GM12891 (cell line): ENCODE measurements at places on chromosomes 5 and 9.

DNA sequence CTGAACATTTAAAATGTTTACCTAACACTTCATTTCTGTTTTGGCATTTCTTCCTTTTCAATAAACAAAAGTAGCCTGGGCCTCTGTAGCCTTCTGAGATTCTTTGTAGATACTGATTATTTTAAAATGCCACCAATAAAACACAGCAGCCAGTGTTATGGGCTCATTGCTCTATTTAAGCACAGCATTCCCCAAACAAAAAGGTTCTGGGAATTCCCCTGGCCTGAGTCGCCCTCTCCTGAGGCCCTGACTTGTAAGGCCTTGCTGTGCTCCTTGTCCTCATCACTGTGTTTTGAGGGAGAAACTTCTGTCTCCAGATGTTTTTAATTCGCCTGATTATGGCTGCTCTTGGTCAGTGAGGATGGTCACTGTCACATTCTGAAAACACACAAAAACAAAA lies 33.0 kb upstream of the CTXN3 start:
- DNase-seq, result no peak

DNA sequence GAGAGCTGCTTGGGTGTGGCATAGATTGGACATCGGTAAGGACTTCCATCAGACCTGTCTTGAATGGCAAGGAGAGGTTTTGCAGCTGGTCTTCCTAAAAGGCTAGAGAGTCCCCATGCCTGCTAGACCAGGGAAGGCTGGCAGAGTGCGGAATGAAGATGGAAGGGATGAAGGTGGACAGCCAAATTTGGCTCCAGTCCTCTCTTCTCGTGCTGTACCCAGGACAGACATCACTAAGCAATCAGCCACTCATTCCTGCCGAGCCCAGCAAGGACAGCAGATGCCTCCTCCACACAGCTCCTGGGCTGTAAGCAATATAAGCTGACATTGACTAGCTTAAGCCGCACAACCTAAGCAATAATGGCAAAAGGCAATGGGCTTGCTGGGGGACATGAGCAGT lies 112.0 kb downstream of the OLFM1 start:
- DNase-seq, result no peak

DNA sequence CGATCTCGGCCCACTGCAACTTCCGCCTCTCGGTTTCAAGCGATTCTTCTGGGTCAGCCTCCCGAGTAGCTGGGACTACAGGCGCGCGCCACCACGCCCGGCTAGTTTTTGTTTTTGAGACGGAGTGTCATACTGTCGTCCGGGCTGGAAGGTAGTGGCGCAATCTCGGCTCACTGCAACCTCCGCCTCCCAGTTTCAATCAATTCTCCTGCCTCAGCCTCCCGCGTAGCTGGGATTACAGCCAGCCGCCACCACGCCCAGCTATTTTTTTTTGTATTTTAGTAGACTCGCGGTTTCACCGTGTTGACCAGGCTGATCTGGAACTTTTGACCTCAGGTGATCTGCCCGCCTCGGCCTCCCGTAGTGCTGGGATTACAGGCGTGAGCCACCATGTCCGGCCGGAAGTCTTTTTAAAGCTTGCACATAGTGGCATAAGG lies 1.2 kb downstream of the SMC5 start:
- no peak for DNase-seq

- no peak for DNase-seq
Measured at GRCh38 chr5:149707097-149707496, 23.0 kb upstream of the PPARGC1B start.

DNA sequence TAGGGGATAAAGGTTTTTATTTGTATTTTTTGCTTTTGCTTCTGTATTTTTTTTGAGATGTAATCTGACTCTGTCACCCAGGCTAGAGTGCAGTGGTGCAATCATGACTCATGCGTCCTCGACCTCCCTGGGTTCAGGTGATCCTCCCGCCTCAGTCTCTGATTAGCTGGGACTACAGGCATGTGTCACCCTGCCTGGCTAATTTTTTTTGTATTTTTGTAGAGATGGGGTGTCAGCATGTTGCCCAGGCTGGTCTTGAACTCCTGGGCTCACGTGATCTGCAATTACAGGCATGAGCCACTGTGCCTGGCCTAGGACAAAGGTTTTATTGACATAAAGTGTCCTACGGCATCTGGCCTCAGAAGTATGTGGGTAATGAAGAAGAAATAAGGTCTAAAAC lies 297.1 kb upstream of the C9orf72 start:
- DNase-seq, result no peak

- DNase-seq, result no peak
Measured at GRCh38 chr9:92501671-92502393, 19.5 kb upstream of the ASPN start.

GRCh38 chr5:169993485-169993790 lies 13.1 kb upstream of the INSYN2B start:
- no peak for DNase-seq

DNA sequence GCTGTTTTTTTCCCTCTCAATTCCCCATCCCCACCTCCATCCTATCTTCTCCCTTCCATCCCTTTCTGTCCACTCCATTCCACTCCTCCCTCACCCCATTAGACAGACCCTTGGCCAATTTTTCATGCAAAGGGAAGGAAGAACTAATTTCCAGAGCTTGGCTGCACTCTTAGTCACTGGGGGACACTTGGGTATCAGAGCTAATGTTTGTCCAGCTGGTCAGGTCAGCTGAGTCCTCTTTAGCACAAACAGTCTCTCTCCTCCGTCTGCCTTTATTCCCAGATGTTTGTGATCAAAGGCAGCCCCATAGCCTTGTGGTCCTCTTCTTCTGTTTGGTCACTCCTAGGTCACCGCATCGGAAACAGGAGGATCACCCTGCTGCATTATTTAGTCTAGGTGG lies 148.5 kb downstream of the NMUR2 start:
- no peak for DNase-seq

GRCh38 chr5:164013077-164013670 lies 507.8 kb downstream of the MAT2B start:
- DNase-seq, result no peak

GRCh38 chr5:169875091-169875728 lies 105.1 kb downstream of the INSYN2B start:
- no peak for DNase-seq

DNA sequence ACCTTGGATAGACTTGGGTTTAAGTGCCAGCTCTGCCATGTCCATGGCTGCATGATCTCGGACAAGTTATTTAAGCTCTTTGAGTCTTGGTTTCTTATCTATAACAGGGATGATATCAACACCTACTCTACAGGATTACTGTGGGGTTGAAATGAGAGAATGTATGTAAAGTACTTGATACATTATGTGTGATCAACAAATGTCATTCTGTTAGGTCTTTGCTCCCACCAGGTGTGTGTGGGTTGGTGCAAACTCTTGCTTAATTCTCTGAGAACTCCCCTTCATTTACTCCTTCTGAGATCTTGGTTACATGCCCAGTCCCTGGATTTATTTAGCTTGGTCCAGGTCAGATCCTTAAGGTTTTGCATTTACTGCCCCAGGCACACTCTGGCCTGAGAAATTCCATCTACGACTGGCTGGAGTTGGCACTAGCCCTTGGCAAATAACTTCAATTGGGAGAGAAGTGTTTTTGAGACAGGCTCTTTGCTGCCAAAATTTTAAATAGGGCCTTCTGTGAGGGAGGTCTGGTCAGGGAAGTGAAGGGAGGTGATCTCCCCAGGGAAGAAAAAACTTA lies 63.5 kb upstream of the KLF9 start:
- DNase-seq, result no peak

GRCh38 chr9:133415170-133415569 lies 2.6 kb downstream of the REXO4 start:
- DNase-seq, result no peak

DNA sequence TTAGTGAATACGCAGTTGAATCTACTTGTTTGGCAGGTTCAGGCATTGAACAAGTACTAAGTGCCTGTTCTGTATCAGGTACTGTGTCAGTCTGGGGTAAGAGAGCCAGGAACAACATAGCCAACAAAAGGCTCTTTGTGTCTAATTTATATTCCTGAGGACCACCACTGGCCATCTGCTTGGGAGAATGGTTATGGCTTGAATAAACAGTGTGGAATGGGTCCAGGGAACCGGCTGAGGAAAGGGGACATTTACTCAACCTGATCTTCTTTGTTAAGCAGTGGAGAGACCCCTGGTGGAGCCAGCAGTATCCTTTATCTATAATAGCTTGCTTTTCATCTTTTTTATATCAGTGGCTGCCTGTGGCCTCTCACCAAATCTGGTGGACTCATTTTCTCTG lies 38.6 kb downstream of the EXOSC2 start:
- DNase-seq, result no peak

DNA sequence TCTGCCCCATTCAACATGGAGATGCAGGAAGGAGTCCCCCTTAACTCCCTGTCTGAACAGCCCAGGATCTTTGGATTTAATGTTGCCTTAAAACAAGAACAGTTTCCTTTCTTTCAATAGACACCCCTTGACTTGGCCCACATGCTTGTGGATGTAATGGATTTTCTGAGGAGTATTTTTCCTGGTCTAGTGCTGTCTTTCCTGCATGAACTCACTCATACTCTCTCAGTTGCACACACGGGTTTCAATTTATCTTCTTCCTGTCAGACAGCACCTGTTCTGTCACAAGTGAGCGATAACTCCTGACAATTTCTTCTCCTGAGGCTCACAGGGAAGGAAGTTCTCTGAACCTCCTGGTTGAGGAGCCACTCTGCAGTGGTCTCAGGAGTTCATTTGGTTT lies 85.1 kb downstream of the ACER2 start:
- no peak for DNase-seq

- DNase-seq, result no peak
Measured at GRCh38 chr5:59069438-59070079, 486.7 kb downstream of the RAB3C start.

DNA sequence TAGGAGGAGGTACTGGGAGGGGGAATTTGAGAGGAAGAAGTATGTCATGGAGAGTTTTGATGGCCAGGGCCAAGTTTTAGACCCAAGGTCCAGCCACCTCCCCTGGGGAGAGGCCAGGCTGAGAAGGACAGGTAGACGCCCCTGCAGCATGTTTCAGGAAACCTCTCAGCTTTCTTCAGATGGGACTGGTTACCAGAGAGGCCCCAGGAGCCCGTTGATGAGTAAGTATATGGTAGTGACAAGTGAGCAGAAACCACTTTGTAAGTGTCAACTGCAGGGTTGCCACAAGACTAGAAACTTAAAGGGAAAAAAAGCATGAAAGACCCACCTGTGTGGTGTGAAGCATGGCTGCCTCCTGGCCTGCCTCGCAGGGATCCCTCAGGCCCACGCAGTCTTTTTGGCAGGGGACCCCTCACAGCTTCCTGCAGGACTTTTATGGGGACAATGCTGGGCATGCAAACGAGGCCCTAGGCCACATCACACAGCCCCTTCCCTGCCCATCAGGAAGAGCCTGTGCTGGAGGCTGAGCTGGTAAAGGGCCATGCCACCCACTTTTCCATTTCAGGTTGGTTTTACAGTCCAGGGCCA lies 255.9 kb downstream of the FSTL4 start:
- no peak for DNase-seq

DNA sequence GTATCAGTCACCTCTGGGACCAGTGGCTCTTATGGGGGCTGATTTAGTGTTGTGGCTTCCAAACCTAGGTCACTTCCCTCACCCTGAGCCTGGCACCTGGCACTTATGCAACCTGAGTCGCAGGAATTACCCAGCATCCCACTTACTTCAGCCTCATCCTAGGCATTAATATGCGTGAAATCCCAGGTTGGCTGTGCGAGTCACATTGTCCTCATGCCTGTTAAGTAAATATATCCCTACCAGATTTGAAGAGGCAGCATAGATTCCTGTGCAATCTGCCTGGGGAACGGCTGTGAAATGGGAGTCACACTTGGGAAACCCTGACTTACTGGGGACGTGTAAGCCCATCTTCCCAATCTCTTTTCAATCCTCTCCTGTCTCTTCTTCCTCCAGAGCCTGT lies 42.7 kb upstream of the AKNA start:
- DNase-seq, result no peak

GRCh38 chr5:105952875-105953274 lies 1717.9 kb downstream of the EFNA5 start:
- DNase-seq, result no peak
